ENCODE measurements at places on chromosomes 3 and 15.
A peak's percentile ranks its signal among the peaks of the same experiment; 100 is the strongest.

DNA sequence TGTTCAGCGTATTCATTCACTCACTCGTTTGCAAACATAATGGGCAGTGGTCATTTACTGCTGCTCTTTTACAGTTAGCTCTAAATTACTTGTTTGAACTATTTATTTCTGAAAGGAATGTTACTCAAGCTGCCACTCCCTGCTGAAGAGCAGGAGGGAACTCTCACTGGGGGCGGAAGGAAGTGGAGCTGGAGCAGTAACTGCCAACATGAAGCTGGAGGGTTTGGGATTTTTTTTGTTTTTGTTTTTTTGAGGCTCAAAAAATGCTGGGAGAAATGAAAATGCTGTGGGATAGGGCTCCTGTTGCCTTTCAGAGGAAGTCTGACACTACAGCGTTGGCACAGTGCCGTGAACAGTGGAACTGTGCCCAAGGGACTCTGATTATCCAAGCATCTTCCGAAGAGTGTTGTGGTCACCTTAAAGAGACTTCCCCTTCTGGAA is 44.1 kb downstream of the SENP2 start:
- peak; percentile 55 for DNase-seq

DNA sequence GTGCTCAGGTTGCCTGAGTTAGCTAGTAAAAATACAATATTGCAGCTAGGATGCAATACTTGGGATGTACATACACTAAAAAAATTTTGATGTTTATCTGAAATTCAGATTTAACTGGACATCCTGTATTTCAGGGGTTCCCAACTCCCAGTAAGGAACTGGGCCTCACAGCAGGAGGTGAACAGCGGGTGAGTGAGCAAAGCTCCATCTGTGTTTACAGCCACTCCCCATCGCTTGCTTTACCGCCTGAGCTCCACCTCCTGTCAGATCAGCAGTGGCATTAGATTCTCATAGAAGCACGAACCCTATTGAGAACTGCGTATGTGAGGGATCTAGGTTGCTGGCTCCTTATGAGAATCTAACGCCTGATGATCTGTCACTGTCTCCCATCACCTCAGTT is 285.1 kb upstream of the PROK2 start:
- no peak for DNase-seq

DNA sequence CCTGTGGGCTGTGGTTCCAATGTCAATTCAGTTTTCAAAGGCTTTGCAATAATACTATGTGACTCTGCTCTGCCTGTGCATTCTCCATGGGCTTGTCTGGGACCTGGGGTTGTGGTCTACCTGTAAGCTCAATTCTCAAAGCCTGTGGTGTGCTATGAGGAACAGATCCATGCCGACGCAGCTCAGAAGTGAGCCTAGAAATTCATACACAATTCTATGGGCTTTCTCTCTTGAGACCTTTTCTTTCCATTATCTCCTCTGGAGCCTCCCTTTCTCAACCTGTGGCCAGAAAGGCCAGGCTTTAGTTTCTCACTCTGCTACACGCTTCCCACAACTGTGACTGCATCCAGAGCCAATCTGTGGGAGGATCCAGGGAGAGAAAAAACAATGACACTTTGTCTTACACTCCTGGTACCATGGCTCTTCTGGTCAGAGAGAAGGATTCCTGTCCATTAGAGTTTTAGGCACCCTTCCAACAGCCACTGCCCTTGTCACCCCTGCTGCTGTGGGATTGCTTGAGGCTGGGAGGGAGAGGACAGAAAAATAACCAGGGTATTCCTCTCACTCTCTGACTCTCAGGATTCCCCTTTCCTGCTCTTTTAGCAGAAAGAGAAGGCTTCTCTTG is 34.1 kb upstream of the KLF13 start:
- DNase-seq: peak; percentile 45

- DNase-seq: no peak
Measured at GRCh38 chr3:153889905-153890334, 231.3 kb upstream of the ARHGEF26 start.

DNA sequence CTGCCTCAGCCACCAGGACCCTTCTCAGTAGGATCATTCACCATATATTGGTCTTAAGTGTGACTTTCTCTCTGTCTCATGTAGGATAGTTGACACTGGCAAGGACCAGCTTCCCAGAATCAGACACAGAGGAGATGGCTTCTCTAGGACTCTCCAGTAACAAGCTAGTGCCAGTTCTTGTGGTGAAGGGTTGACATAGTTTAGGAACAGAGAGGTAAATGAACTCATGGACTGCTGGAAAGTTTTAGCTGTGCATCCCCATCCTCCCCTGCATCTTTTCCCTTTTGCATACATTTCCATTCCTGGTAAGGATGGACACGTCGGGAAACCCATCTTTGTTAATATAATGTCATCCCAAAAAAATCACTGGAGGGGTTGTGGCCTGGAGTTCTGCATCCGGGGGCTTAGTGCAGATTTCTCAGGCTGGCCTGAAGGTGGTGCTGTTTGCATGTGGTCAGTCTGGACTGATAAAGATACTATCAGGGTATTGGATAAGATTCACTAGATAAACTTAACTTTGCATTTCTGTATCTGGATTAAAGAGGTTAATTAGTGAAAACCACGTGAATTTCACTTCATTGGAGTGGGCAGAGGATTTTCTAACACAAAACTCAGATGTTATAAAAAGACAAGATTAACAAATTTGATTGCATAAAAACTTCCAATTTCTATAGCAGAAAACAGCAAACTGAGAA is 110.8 kb downstream of the TBC1D2B start:
- no peak for DNase-seq

DNA sequence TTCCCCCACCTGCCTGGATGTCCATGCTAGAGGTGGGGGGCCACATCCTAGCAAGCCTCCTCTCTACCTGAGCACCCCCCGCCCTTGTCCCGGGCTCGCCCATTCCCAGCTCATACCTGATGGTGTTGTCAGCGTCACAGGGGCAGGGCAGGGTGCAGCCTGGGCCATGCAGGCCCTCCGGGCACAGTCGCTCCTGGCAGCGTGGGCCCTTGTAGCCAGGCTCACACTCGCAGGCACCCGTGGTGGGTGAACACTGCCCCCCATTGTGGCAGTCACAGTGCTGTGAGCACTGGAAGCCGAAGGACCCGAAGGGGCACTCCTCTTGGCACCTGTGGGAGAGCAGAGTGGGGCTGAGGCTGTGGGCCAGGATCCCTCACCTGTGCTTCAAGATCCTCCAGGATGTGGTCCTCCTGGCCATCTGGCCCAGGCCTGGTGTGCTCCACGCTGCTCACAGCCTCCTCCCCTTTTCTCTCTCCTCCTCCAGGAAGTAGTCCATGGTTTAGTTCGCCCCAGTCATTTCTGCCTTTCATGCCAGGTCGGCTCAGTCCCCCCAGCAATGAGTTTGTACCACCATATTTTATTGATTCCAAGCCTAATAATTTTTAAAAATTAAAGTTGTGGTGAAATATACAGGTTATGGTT is 95.6 kb downstream of the RAB11A start:
- DNase-seq: no peak

GRCh38 chr3:170836491-170836890 is 33.5 kb downstream of the RPL22L1 start:
- no peak for DNase-seq

DNA sequence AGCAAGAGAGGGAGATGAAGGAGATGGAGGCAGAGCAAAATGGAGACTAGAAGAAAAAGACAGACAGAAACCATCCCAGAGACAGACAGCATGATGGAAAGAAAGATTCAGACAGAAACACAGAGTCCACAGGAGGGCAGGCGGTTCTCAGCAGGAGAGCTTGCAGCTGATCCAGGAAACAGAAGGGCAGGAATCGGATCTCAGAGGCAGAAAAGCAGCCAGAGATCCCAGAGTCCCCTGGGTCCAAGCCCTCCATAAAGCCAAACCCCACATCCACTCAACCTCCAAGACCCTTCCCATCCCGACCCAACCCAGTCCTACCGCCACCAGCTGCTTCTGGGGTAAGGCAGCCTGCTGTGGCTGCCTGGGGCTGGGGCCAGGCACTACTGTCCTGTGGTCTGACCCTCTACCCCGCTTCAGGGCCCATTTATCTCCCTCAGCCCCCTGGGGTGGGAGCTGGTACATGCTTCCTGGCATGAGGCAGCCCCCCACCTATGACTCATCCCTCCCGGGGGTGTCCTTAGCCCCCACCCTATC is at the start of gene UCN2:
Gene UCN2 (minus strand): TSS at position 400 of the 537 bp plus-strand sequence. CDS start 657 bp downstream, outside the sequence.
- no peak for DNase-seq

DNA sequence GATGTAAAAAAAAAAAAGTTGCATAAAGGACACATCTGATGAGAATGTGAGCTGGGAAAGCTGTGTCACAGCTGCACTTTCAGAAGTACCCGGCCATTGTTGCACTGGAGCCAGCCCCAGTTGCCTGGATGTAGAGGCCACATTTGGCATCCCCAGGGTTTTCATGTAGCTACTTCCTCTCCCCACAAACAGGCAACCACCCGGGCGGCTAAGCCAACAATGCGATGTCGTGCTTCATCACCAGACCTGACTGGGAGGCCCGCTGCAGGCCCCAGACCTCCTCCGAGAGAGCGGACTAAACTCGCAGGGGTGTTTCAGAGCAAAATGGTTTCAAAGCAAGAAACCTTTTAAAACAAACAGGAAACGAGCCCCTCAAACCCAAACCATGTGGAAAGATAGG is 142.3 kb downstream of the TMCO5A start:
- no peak for DNase-seq

DNA sequence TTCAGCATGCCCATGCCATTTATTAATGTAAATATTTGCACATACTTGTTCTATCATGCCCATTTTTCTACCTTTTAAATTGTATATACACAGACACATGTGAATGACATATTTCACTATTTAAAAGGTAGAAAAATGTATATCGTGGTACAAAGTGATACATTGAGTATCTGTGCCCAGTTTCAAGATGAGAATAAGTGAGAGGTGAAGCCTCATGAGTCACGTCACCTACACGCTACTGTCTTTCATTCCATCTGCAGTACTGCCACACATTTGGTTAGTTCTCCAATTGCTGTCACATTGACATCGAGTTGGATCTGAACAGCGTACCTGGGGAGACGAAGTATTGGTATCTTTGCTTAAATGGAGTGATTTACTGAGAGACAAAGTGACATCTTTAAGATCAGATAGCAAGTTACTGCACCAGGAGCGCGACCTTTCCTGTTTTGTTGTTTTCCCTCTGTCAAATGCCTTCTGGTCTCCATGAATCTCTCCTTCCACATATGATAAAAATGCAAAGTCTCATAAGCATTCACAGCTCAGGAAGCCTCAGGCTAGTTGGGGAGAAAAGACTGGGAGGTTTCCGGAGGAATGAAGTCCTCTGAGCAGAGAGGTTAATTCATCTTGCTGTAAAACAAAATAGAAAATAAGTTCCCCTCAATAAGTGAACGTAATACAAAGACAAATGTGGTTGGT is 12.0 kb downstream of the GREM1 start:
- no peak for DNase-seq

DNA sequence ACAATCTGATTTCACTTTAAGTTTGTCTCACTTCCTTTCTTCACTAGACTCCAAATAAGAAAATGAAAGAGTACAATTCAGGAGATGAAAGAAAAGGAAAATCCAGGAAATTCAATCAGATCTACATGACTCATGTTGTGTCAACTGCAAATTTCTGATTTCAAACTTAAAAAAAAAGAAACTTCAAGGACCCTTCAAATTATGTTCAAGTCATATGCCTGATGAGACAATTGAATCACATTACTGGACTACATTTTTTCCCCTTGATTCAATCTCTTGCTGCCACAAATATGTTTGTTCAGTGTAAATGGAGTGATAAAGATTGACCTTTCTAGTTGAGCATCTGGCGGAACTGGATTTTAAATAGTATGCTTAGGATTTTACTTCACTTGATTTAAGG is 37.4 kb downstream of the FRMD5 start:
- DNase-seq: no peak

GRCh38 chr3:190552969-190553759 is 39.3 kb downstream of the IL1RAP start:
- DNase-seq: no peak

DNA sequence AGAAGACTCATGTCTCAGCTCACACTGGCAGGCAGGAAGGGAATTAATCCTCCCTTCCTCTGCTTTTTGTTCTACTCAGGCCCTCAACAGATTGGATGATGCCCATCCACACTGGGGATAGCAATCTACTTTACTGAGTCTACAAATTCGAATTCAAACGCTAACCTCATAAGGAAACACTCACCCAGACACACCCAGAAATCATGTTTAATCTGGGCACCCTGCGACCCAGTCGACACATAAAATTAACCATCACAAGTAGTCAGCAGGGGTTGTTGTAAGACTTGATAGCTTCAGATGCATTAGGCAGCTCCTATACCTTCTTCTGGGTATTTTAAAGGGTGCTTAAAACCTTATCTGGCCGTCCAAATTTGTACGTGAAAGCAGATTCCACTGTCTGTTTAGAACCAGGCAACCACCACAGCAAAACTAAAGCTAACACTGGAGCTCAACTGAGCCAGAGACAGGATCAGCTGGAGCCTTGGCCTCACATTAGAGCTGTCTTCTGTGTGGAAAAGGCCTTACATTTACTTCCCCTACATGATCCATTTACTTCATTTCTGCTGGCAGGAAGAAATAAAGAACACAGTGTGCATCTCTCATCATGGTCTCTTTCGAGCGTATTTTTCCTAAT is 407.3 kb upstream of the PPP2R3A start:
- DNase-seq: no peak

DNA sequence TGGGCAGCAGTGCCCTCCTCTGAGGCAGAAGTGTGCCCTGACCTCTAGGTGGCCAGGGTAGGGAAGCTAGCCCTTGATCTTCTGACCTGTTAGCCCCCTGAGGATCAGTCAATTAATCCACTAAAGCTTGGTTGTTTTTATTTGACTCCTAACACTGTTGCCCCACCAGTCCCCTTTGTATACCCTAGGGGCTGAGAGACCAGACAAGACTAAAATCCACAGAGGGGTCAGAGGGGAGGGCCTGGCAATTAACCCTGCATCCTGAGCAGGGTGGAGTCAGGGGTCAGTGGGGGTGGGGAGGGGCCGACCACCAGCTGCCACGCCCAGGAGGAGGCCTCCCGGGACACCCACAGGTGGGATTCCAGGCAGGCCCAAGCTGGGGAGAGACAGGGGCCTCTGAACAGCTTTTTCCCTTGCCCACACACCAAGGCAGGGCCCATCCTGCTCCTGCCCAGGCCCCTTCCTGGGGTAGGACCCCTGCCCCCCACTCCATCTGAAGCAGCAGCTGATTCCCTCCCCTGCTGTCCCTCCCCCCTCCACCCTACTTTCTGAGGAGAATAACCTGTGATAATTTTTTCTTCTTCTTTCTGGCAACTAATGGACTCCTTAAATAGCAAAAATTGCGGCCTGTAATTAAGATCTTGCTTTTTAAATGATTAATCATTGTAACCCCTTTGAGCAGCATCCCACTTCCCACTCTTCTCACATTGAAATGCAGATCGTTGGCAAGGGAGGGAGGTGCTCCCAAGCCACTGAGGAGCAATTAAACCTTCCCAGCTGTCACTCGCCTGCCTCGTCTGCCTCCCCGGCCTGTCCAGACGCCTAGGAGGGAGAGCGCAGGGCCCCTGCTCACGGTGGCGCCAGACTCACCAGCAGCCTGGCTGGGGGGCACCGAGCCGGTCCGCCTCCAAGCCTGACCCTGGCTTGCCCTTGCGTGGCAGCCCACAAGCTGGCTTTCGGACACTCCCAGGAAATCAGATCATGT is 51.9 kb downstream of the RHCG start:
- no peak for DNase-seq

- DNase-seq: no peak
Measured at GRCh38 chr3:30648670-30649357, 42.4 kb downstream of the TGFBR2 start.

Measured in dorsolateral prefrontal cortex (tissue), 122 donors.